ENCODE measurements at places on chromosomes 3 and 15. TPM values are rescaled to one million over a fixed set of nuclear protein-coding genes. Genes with fewer than 3 reads are reported as not detected.

DNA sequence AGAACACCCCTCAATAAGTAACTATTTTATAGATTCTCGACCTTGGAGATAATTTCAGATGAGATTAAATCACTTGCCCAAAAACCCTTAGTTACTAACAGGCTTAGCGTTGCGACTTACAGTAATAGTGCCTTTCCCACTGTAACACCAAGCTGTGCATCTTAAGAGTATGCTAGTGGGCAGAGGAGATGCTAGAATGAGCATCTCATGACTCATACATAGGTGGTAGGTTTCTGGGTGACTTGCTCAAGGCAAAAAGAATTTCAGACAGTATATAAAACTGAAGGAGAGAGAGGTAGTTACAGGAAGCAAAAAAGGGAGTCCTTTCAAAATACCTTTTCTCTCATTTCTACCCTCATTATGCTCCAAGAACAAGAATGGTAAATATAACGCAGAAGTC lies 3.9 kb downstream of the KATNBL1 start:
- no peak overlapping the region for H3K4me3 ChIP-seq
- DNase-seq, result no peak
- H3K4me1 ChIP-seq, result no peaks in the 10 kb centered on the region

The SENP5 gene
- total RNA-seq, result 27.7 TPM

DNA sequence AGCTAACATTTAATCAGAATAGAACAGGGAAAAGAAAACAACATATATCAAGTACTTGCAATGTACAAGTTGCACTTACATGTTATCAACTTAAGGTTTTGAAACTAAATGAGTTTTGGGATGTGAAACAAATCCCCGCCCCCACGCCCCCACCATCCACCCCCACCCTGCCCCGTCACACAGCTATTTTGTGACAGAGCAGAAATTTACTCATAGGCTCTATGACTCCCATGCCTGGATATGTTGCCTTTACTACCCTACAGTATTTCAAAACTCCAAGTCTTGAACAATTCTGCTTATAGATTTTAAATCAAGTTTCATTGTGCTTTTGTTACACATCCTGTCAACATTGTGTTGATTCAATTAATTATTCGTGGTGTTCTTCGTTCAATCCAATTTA lies 18.1 kb upstream of the IL1RAP start:
- no peaks in the 10 kb centered on the region for H3K36me3 ChIP-seq
- H3K4me1 ChIP-seq, result no peaks in the 10 kb centered on the region
- no peak overlapping the region for H3K4me3 ChIP-seq

The MOBP gene
- not detected for total RNA-seq

The XYLB gene
- total RNA-seq, result 3.1 TPM

DNA sequence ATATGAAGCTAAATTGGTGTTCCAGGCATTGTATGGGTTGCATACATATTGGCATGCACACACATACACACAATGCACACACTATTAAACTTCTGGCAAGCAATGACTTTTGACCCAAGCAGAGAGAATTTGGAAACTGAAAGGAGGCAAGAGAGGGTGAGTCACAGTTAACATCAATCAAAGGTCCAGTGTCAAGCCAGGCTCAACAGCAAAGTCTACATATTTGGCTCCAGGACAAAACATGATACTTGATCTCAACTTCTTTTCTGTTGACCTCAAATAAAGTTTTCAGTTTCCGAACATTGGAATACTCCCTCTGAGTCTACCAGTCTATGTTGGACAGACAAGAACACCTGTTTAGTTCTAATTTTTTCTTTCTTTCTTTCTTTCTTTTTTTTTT lies 28.3 kb downstream of the IL12A start:
- DNase-seq, result no peak
- no peak overlapping the region for H3K27ac ChIP-seq
- no peak overlapping the region for H3K4me3 ChIP-seq
- no peaks in the 10 kb centered on the region for H3K27me3 ChIP-seq
- H3K4me1 ChIP-seq, result no peaks in the 10 kb centered on the region
- H3K36me3 ChIP-seq, result no peaks in the 10 kb centered on the region
